ENCODE measurements at places on chromosomes 2 and 18. TPM values are rescaled to one million over a fixed set of nuclear protein-coding genes. Genes with fewer than 3 reads are reported as not detected.
A peak's percentile ranks its signal among the peaks of the same experiment; 100 is the strongest.

DNA sequence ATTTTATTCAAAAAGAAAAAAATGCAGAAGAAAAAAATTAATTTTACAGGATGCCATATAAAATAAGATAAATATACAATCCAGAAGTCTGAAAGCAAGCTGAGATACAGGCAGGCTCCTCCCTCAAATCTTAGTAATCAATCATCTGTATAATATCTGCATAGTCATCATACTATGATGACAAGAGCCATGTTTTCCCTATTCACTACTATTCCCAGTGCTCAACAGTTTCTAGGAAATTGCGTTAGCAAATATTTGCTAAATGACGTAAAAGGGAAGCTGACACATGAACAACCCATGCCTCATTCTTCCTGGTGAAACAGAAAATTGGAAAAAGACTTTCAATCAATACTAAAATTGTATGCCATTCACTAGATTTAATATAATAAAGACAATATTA lies 793.2 kb downstream of the SUCLG1 start:
- no peak for DNase-seq

DNA sequence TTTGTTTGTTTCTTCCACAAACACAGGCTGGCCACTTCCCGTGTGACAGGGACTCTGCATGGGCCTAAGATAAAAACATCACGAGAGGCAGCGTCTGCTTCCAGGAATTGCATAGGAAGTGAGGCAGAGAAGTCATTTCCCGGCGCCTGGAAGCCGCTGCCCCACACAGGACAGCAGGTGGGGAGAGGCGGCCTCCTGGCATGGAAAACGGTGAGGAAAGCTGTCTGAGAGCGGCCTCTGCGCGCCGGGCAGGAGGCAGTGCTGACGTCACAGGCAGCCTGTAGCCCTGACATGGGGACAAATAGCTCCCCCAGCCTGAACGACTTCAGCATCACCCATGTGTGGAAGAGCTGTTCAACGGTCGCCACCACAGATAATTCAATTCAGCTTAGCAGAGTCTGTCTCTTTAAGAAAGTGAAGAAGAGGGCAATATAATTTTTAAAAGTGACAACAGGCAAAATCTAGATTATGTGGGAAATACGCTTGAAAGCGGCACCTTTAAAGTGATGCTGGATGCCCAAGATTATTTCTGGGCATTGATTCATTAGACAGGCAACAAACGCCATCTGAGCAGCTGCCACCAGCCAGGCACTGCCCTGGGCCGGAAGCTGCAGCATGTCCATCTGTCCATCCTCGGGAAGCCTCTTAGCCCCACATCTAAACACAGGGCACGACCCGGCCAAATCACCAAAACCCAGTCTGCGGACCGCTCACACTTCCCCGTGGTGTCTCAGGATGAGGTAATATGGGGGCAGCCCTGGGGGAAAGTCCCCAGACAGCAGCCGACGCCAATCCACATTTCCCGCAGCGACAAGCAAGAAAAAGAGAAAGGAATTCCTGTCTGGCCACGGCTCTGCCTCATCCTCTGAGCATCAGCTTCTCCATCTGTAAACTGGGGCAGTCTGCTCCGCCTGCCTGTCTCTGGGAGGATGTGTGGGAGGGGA lies 138.9 kb downstream of the PXDN start:
- DNase-seq = peak; percentile 56

SP3 gene
- 108 TPM for total RNA-seq

DNA sequence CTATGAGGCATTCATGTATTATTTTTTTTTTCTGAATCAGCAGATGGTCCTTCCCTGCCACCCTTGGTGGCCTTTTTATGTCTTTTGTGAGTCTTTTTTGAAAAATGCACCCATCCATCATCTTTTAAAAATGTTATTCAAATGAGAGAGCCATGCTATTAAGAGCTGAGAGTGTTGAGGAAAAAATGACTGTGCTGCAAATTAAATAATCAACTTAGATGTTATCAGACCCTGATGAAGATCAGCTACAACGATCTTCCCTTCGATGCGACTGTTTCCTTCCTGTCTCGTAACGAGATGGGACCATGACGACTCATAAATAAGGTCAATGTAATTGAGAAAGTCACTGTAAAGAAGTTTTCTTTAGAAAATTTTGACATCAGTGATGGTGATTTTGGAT lies 44.4 kb downstream of the TRIB2 start:
- DNase-seq = no peak

GRCh38 chr2:97712693-97713295 lies 582 bp upstream of the ZAP70 start:
- no peak for DNase-seq

- DNase-seq = no peak
These were observed at the start of gene NRP2 for GRCh38 chr2:205682239-205682970. Gene NRP2, plus strand, starts transcription at chr2:205682501. Its CDS starts 790 bp downstream, at chr2:205683291.

- DNase-seq = no peak
These were observed 21.9 kb upstream of the RNF149 start for GRCh38 chr2:101330253-101330933.

DNA sequence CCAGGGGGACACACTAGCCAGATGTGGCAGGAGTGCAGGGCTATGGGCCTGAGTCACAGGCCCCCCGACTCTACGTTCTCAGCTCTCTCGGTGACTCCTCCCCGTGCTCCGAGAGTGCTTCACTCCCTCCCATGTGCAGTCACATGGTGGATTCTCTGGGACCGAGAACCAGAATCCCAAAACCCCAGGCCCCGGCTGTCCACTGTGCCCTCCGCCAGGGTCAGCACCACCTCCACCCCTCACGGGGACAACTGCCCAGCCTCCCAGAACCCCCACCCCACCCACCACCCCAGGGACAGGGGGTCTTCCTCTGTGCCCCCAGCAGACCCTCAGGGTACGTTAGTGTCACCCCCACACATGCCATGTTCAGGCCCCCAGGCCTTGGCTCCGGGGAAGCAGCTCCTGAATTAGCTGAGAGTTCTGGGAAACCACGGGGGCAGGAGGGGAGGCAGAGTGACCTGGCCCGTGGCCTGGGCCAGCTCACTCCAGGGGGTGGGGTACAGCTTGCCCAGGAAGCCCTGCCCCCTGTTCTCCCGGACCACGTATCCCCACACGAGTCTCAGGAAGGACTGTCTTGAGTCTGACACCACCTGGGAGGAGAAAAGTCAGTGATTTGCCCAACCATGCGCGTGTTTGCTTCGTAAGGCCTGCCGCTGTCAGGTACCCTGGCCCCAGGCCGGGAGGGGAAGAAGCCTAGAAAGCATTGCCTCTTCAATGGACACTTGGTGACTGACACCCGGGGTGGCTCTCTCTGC lies 4.4 kb downstream of the RAMP1 start:
- DNase-seq = no peak

- no peak for DNase-seq
These were observed 125.4 kb upstream of the ACKR3 start for GRCh38 chr2:236444187-236444586.

Data from G401 (cell line).